Bone marrow (tissue), 2 donors: ENCODE measurements at places on chromosomes 1 and 21.

DNA sequence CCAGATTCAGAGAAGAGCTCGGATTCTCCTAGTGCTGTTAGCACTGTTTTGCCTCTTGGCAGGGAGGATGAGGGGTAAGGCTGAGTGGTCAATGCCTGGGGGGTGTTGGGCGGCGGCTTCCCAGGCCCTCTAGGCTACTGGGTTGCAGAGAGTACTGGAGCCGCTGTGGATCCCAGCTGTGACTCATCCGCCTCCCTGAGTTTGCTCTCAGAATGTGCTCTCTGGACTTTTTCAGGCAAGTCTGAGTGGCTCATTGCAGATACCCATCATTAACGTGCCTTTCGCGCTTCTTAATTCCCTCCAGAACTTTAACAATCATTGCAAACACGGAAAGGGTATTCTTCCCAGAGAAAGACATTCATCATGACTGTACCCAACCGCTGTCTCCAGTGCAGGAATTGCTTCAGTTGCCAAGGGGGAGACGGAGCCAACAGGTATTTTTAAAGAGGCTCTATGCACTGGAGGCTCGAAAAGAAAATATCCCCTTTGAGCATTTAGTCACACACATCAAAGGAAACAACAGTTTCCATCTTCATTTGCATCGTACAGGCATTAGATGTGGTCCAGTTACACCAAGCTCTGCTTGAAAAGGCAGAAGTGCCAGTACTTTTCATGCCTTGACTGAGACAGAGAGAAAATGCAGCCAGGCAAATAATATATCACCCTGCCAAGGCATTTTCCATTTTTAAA lies 14.4 kb upstream of the CAMTA1 start:
- no peak for DNase-seq

GRCh38 chr21:14744368-14744767 lies 198.3 kb upstream of the SAMSN1 start:
- DNase-seq = no peak

GRCh38 chr1:66304128-66304527 lies 229.8 kb upstream of the SGIP1 start:
- no peak for DNase-seq

DNA sequence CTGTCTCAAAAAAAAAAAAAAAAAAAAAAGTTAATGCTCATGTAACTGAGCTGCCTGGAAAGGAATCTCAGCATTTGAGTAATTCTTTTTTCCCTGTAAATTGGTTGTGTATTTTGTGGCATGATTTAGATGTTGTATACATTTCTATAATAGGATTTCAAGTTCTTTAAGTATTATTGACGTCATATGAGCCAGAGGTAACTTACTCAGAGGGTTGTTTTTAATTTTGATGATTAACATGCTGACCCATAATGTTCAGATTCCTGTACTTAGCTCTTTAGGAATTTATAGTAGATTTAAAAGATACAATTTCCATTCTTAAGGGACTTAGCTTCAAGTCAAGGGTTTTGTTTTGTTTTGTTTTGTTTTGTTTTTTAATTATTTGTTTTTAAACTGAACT lies 120.4 kb downstream of the CACHD1 start:
- DNase-seq = no peak

DNA sequence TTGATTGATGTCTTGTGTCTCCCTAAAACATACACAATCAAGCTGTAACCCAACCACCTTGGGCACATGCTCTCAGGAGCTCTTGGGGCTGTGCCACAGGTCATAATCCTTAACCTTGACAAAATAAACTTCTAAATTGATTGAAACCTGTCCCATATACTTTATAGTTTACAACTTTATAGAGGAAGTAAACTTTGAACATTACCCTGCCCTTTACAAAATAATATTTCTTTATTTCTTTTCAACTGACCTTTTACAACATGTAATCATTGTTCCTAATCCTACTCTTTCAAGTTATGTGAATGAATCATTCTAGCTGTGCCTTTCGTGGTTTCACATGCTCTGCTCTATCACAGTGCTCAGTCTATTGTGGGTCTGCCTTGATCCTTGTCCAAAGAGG lies 118.3 kb upstream of the ATP1A1 start:
- DNase-seq = no peak

DNA sequence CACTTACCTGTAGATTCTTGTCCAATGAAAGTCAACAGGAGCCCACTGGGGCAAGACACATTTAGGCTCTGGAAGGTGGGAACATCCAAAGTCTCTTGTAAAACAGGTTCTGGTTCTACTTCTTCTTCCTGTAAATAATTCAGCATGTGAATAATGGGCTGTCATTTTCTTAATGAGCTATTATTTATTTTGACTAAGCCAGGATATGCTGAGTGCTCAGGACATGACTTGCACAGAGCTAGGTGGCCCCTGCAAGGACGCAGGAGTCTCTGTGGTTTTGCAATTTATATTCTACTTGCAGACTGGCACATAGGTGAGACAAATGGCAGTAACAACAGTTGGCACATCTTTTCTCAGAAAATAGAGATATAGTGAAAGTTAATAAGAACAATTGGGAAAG lies 98.7 kb downstream of the WDR3 start:
- DNase-seq = no peak

- no peak for DNase-seq
These were observed 2.5 kb upstream of the COG2 start for GRCh38 chr1:230639714-230640209.

DNA sequence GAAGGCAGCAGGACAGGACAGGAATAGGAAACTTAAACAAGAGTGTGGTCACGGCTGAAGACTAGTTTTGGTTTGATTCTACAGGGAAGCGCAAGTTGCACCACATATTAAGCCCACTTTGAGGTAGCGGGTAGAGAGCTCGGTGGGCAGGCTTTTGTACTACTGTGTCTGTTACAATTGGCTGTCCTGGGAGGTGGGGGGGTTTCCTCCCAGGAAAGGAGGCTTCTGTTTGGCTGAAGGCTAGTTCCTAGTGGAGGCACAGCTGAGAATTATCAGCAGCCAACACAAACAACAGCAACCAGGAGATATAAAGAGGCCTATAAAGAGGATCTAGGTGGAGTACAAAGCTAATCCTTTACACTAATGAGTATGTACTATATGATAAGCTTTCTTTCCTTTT lies 62.7 kb downstream of the ZNF648 start:
- no peak for DNase-seq

- DNase-seq = no peak
These were observed 177.3 kb downstream of the CAMTA1 start for GRCh38 chr1:6962478-6962995.

DNA sequence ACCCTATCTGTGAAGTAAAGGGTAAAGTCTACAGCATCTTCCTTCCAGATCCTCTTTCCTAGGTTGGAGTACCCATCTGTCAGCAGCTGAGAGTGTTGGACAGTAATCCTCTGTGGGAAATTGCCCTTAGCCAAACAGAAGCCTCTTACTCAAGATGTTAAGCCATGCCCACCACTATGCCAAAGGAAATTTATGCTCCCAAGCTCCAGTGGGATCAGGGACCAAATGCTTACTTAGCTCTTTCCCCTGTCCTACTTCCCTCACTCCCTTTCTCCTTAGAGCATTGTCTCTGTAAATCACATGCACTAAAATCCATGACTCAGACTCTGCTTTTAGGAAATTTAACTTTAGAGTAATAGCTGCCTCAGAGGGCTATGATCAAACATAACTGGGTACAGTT lies 254.0 kb downstream of the BRINP2 start:
- DNase-seq = no peak

GRCh38 chr1:168709405-168710363 lies 19.3 kb downstream of the DPT start:
- no peak for DNase-seq

GRCh38 chr1:26723013-26723991 lies 27.5 kb downstream of the ARID1A start:
- peak; percentile 7 for DNase-seq

DNA sequence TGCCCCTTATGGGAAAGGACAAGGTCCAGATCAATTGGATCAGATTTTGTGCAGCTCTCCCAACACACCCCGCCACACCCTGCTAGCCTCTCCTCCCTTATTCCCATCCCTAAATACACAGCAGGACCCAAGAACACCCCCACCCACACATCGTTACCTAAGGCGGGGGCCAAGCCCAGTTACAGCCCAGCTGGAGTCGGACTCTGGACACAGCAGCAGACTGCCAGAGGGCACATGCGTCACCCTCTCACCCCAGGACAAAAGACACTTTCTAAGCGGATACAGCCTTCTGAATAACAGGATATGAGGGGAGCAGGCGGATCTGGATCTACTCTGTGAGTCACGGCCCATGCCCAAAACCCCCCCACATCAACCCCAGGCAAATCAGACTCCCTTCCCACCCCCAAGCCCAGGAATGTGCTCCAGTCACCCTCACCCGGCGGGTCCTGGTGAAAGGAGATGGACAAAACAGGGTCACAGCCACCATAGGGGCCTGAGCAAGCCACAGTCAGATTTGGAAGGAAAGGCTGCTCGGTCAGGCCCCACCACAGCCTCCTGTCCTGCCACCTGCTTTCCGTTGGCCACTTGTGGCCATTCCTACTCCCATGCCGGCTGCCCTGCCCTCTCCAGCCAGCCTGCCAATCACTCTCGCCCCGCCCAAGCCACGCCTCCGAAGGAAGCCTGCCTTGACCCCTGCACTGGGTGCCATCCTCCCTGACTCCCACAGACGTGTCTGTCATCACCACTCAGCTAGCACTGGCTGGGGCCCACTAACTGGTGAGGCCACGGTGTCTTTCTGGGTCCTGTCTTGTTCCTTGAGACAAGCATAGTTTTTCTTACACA lies 4.0 kb downstream of the S100A16 start:
- no peak for DNase-seq

- DNase-seq = no peak
These were observed 26.7 kb downstream of the CCSAP start for GRCh38 chr1:229316166-229316565.

- no peak for DNase-seq
These were observed 5.5 kb downstream of the CTNNBIP1 start for GRCh38 chr1:9904596-9904995.

- no peak for DNase-seq
These were observed 35.8 kb upstream of the H6PD start for GRCh38 chr1:9198538-9199361.
